ENCODE measurements at places on chromosomes 6 and 20.

DNA sequence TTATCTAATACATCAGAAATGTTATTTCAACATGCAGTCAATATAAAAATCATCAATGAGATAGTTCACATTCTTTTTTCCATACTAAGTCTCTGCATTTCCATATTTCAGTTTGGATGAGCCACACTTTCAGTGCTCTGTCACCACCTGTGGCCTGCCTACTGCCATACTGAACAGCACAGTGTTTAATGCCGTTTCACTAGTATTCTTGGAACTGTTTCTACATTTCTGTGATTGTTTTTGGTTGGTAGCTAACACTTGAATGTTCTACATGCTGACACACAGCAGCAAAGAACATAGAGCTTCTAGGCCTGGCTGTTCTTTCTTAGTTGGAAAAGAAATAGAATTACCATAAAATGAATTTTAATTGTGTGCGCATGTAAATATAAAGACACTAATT lies 61.4 kb upstream of the KIF25 start:
- no peak for DNase-seq

GRCh38 chr6:29850011-29850553 lies 22.5 kb downstream of the HLA-G start:
- no peak for DNase-seq

GRCh38 chr6:162963861-162964260 lies 236.1 kb downstream of the PACRG start:
- no peak for DNase-seq

GRCh38 chr20:51614687-51615086 lies 72.2 kb upstream of the NFATC2 start:
- DNase-seq: no peak

DNA sequence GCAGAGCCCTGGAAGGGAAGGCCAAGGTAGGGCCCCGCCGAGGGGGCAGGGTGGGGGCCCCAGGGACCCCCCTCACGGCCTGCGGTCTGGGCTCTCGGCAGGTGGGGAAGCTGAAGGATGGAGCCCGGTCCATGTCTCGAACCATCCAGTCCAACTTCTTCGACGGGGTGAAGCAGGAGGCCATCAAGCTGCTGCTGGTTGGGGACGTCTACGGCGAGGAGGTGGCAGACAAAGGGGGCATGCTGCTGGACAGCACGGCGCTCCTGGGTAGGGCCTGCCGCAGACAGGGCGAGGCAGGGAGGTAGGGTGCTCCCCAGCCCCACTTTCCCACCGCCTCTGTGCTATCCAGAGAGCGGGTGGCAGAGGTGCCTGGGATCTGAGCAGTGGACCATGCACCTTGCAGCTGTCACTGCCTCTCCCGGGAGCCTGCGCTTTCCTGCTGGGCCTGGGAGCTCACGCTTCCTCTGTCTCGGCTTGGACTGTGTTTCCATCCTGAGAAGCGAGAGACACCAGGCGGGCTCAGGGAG lies 83.1 kb downstream of the SYNJ2 start:
- DNase-seq: no peak

GRCh38 chr6:106751501-106752252 lies 122.3 kb downstream of the QRSL1 start:
- DNase-seq: no peak

- peak; percentile 66 for DNase-seq
Measured at GRCh38 chr6:21587179-21587960, 6.2 kb upstream of the SOX4 start.

- DNase-seq: no peak
Measured at GRCh38 chr6:138608896-138609295, 109.6 kb upstream of the NHSL1 start.

- no peak for DNase-seq
Measured at GRCh38 chr6:18279422-18279821, 15.1 kb upstream of the DEK start.

GRCh38 chr20:45365444-45365970 lies 2.6 kb downstream of the SYS1 start:
- no peak for DNase-seq

DNA sequence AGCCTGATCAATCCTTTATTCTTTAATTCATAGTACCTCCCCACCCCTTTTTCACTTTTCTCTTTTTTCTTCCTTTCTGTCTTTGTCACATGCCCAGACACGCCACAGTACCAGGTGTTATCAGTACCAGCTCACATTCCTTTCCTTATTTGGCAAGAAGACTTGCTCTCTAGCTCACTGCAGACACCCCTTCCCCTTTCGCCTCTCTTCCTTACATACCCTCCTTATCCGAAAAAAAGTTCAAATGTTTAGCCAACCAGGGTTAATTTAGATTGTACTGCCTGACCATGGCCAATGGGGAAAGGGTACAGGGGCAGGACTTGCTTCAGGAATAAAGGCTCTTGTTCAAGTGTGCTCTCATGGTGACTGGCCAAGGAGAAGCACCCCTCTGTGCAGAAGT lies 9.3 kb upstream of the SIRPB2 start:
- no peak for DNase-seq

- no peak for DNase-seq
Measured at GRCh38 chr6:15642276-15642675, 20.6 kb downstream of the DTNBP1 start.

- no peak for DNase-seq
Measured at GRCh38 chr20:58941471-58941870, 39.6 kb upstream of the NELFCD start.

- no peak for DNase-seq
Measured at GRCh38 chr20:61487346-61487996, 235.4 kb downstream of the CDH4 start.

DNA sequence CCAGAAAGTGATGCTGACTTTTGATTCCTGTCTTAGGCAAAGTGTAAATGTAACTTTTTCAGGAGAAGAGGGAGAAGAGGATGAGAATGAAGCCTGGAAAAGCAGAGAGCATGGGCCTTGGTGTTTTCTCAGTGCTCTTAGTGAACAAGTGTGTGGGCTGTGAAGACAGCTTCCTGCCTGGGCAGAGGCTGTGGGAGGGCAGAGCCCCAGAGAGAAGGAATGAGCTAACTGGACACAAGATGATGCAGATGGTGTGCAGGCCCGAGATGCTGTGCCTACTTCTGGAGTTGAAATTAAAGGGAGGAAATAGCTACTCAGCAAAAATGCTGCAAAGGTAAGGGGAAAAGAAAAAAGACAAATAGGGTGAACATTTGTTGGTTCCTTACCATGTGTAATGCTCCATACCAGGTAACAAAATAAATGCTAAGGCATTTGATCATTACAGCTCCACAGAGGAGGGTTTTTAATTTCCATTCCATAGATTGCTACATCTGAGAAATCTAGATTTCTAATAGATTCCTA lies 87.0 kb upstream of the CEP162 start:
- DNase-seq: no peak

DNA sequence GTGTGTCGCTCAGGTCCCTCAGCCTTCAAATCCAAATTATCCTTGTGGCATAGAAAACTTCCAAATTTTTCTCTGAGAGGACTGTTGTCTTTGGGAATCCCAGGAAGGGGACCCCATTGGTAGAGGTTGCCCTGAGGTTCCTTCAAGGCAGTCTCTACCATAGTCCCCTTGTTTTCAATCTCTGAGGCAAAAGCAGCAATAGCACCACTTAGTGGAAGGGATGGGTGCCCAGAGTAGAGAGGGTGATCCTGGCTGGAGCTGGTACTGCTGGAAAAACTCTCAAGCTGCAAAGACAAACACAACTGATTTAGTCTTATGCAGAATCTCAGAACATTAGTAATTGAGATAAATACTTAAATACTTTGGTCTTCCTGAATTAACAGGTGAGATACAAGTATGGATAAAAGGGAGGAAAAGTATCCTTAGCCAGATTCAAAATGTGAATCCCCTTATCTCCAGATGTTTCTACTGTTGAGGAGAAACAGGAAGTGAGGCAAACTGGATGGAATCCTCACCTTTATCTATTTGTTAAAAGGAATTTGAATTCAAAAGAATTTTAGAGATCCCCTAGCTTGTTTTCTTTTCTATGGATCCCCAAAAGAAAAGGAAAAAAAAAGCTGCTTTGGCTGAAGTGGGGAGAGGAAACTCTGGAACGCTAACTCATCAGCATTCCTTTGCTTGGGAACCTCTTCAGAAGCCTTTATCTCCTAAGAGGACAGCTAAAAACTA lies 13.4 kb downstream of the ZNF318 start:
- DNase-seq: no peak

GRCh38 chr6:53608396-53608795 lies 57.2 kb downstream of the KLHL31 start:
- DNase-seq: no peak

DNA sequence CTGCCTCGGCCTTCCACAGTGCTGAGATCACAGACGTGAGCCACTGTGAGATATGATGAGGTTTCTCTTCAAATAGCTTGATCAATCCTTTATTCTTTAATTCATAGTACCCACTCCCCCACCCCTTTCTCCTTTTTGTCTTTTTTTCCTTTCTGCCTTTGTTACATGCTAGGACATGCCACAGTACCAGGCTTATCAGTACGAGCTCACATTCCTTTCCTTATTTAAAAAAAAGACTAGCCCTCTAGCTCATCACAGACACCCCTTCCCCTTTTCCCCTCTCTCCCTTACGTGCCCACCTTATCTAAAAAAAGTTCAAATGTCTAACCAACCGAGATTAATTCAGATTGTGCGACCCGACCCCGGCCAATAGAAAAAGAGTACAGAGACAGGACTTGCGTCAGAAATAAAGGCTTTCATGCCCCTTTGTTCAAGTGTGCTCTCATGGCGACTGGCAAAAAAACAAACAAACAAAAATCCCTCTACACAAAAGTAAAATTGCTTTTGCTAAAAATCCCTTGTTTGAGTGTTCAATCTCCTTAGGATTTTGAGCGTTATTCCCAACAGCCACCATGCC lies 49.2 kb downstream of the MRAP2 start:
- no peak for DNase-seq

- DNase-seq: no peak
Measured at GRCh38 chr6:90347411-90347851, 50.8 kb upstream of the BACH2 start.

DNA sequence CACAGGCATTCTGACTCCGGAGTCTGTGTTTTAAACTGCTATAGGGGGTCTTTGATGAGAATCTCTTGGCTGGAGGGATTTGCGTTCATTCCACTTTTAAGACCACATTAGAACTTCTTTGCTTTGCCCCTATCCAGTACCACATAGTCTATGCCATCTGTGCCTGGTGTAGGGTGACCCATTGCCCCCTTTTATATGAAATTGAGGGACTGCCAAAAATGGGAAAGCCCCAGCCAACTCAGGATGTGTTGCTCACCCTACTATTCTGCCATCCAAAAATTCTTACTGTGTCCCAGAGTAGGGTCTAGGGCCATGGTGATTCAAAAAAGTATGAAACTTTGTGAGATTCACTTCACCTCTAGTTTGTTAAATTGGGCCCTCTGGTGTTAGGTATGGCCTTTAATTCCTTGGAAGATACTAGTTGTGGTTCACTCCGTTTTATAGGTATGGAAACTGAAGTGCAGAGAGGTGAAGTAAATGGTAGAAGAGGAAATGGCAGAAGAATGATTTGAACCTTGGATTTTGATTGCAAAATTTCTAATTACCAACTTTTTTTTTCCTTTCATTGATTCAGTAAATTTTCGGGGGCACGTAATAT lies 1.4 kb downstream of the PFDN4 start:
- DNase-seq: no peak

- no peak for DNase-seq
Measured at GRCh38 chr6:142702501-142703460, 242.2 kb downstream of the HIVEP2 start.

DNA sequence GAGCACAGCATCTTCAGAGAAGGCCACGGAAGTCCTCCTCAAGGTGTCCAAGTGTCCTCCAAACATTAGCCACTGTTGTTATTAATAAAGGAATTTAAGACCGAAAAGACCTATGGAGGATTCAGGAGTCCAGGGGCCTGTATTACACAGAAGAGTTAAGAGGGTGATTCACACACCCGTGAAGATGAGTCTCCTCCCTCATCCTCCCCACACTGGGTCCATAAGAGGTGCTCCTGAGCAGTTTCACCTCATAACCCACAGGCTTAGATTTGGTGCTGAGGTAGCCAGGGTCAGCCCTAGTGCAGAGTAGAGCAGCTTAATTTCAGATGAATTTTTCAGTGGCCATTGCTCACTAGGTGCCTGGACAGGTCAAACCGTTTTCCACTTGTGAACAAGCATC lies 65.3 kb downstream of the PRR18 start:
- no peak for DNase-seq

DNA sequence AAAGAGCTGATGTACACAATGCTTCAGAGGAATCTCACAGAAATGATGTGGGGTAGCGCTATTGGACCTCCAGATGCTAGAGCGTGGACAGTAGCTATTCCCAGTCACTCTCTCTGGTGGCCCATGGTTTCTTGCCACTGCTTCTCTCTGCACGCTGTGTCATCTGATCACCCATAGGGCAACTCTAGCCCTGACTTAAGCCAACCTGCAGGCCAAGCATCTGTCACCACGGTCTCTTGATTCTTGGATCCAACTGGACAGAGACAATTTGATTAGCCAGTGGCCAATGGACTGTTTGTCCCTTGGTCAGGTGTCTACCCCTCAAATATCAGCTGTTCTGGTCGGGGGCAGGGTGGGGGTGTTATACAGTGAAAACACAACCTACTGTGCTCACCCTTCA lies 42.4 kb upstream of the TRAF3IP2 start:
- no peak for DNase-seq

DNA sequence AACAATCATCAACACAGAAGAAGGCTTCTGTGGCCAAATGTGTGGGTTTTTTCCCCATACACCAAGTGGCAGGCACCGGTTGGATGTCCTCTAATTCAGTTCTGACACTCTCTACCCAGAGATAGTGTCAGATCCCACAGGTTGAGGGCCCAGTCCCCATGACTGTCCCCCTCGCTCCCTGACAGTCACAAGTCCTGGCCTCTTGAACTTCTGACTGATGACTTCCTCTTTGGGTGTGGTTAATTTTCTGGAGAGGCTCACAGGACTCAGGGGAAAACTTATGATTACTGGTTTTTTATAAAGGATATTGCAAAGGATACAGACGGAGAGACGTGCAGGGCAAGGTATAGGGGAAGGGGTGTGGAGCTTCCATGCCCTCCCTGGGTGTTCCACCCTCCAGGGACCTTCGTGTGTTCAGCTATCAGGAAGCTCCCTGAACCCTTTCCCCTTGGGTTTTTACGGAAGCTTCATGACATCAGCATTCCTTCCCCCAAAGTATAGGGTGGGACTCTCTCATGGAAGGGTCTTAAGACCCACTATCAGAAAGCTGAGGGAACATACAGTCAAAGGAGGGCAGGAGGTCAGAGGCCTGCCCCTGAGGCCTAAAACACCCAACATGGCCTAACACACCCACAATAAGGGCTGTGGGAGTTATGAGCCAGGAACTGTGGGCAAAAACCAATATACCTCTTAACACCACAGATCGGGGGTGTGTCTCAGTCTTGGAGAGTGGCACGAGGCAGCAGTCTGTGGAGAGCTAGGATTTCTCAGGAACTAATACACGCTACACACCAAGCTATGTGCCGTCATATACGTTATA lies 33.3 kb downstream of the FARS2 start:
- DNase-seq: no peak

DNA sequence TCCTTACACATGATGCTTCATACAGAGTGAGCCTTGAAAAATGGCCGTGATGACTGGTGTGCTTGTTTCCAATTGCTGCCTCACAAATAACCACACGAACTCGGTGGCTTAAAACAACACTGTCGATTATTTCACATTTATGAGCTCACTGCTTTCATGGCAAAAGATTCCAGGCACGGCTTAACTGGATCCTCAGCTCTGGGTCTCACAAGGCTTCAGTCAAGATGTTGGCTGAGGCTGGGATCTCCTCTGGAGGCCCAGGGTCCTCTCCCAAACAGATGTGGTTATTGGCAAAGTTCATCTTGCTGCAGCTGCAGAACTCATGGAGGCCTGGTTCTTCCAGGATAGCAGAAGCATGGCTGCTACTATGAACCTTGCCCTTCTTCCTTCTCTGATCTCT lies 144.6 kb downstream of the TFAP2C start:
- DNase-seq: no peak

- no peak for DNase-seq
Measured at GRCh38 chr20:37190354-37191112, 11.2 kb upstream of the MROH8 start.

Measured in nephron progenitor cell (in vitro differentiated cells).